ENCODE measurements at places on chromosomes 1 and 21.

DNA sequence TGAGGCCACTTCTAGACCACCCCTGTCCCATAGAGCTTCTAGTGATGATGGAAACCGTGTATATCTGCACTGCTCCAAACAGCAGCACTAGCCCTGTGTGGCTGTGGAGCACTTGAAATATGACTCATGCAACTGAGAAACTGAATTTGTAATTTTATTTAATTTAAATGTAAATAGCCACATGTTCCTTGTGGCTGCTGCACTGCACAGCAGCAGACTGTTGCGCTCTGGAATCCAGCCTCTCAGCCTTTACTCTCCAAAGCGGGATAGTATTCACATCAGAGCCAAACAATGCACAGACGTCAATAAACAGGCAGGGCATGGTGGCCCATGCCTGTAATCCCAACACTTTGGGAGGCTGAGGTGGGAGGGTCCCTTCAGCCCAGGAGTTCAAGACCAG is 12.0 kb downstream of the CAPN2 start:
- no peak for DNase-seq

DNA sequence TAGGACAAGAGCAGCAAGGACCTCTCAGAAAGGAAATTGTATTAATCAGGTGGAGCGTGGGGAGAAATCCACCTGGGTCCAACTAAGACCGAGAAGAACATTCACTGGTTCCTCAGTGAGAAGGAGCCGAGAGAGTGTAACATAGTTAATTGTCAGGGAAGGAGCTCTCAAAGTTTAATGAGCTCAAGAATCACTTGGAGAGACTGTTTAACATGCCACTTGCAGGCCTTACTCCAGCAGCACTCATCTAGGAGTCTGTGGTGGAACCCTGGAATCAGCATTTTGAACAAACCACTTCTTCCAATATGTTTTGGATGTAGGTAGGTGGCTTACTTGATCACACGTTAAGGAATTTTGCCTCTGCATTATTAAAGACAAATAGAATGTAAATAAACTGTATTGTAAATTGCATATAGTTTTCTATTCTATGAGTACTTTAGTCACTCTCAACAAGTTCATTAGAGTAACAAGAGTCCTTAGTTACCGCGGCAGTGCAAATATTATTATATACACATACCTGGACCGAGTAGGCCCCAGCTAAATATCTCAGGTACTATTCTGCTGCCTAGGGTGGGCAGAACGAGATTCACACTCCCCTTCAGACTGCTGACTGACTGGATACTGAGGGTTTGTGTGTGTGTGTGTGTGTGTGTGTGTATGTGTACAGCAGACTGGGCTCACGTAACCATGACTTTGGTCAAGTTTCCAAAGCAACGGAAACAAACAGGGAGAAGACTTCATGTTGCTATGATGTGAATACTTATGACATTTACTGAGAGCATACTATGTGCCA is 203.2 kb upstream of the USP24 start:
- DNase-seq, result no peak

GRCh38 chr1:100539836-100540536 is 2.0 kb downstream of the GPR88 start:
- DNase-seq, result no peak

DNA sequence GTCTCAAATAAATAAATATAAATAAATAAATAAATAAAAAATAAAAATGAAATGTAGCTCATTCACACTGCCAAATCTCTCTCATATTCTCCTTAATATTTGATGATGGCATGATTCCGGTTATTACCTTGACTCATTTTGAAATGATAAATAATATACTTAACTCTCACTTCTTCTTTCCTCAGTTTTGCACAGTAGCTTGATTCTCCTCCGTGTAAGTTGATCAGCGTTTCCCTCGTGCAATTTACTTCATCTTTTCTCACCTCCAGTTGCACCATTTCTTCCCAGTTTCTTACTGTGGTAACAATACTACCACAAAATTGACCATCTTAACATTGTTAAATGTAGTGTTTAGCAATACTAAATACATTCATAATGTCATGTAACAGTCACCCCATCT is 111.6 kb downstream of the RIPK4 start:
- DNase-seq, result no peak
